Ureter (tissue), 1 donor: ENCODE measurements at places on chromosomes 16 and 17. TPM values are rescaled to one million over a fixed set of nuclear protein-coding genes. Genes with fewer than 3 reads are reported as not detected.

DNA sequence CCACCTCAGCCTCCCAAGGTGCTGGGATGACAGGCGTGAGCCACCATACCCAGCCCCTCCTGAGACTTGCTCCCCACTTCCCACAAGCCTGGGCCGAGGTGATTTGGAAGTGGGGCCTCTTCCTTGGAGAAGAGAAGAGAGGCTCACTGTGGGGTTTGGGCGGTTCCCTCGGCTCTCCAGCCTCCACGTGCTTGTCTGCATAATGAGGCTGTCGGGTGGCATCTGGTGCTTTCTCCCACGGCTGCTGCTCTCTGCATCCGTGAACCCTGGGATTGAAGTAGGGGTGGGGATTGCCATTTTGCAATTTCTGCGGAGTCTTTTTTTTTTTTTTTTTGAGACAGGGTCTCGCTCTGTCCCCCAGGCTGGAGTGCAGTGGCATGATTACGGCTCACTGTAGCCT, 101.4 kb downstream of the RAP1GAP2 start:
- no peak for DNase-seq

GRCh38 chr16:46649588-46650253, 28.5 kb upstream of the SHCBP1 start:
- no peak for DNase-seq

Gene UBALD2
- total RNA-seq = 89.1 TPM

DNA sequence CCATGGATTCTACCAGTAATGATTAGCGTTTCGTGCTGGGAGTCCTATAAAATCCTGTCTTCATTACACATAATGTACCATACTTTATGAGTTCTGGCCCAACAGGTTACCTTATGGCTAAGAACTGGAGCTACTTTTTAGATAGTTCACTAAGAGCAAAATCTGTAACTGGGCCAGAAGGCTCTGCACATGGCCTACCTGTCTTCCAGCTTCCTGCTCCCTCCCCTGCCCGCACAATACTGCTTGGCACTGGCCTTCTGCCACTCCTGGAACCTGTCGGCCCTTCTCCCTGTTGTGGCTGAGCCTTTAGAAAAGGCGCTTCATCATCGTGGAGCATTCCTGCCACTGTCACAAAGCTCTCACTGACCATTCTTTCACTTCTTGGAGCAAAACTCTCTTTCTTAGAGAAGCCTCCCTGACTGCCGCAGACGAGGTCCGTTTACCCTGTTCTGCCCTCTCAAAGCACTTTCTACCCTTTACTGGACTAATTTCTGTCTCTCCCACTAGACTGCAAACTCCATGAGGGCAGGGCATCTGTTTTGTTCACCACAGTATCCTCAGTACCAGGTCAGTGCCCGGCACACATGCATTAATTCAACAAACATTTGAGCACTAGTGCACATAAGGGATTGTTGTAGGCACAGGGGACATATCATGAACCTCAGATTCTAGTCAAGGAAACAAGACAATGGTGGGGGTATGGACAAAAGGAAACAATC, 116.5 kb downstream of the PARN start:
- no peak for DNase-seq

DNA sequence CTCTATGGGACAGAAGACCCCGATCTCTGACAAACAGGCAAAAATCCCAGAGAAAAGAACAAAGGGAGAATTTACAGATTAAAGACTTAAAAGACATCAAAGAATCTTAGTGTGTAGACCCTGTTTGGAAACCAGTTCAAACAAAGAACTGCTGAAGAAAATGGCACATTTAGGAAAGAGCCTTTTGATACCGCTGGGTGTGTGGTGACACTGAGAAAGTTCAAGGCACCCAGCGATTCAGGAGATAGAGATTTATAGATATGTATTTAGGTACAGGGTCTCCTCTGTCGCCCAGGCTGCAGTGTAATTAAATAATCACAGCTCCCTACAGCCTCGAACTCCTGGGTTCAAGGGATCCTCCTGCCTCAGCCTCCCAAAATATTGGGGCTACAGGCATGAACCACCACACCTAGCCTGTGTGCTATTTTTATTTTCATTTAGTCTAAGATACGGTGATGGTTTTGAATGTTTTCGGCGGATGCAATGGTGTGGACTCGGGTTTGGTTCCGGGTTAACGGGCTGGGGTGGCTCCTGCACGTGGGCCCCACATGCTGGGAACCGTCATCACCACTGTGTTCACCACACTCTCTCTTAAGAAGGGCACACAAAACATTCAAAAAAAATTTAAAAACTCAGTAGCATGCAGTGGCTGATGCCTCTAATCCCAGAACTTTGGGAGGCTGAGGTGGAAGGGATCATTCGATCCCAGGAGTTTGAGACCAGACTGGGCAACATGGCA, 114.0 kb downstream of the ZNF778 start:
- no peak for DNase-seq

- DNase-seq = no peak
These were observed 19.2 kb downstream of the HNF1B start for GRCh38 chr17:37725601-37726146.

Gene ZNF75A
- 36.7 TPM for total RNA-seq

Gene SLC2A4
- total RNA-seq = 11.2 TPM

Gene XAF1
- 55.0 TPM for total RNA-seq

GRCh38 chr16:35196313-35196712, 1736.9 kb downstream of the TP53TG3F start:
- no peak for DNase-seq

Gene LRRC37A
- 7.7 TPM for total RNA-seq

Gene DPEP3
- not detected for total RNA-seq

GRCh38 chr17:55496094-55496881, 15.0 kb downstream of the SMIM36 start:
- no peak for DNase-seq

DNA sequence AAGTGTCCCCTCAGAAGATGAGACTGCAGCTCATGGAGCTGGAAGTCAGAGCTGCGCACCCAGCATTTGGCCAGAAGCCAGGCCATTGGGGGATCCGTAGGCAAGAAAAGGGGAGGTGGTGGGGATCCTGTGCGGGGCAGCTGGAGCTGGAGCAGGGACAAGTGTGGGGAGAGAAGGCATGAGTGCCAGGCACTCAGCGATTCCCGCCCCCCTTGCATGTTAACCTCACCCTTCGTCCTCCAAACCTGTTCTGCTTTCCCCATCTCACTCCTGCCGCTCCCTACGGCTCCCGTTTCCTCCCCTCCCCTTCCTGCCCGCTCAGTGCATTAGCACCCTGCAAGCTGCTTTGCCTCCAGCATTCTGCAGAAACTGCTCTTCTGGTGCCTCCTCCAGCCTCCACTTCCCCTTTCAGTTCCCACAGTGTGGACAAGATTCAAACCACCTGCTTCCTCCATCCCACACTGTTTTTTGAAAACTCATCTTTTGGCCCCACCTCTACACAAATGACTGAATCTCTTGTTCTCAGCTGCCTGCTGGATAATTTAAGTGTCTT, 5.6 kb downstream of the ALOX15 start:
- no peak for DNase-seq

GRCh38 chr16:66266436-66267291, 99.8 kb upstream of the CDH5 start:
- DNase-seq = peak; percentile 58

Gene C16orf46
- not detected for total RNA-seq

DNA sequence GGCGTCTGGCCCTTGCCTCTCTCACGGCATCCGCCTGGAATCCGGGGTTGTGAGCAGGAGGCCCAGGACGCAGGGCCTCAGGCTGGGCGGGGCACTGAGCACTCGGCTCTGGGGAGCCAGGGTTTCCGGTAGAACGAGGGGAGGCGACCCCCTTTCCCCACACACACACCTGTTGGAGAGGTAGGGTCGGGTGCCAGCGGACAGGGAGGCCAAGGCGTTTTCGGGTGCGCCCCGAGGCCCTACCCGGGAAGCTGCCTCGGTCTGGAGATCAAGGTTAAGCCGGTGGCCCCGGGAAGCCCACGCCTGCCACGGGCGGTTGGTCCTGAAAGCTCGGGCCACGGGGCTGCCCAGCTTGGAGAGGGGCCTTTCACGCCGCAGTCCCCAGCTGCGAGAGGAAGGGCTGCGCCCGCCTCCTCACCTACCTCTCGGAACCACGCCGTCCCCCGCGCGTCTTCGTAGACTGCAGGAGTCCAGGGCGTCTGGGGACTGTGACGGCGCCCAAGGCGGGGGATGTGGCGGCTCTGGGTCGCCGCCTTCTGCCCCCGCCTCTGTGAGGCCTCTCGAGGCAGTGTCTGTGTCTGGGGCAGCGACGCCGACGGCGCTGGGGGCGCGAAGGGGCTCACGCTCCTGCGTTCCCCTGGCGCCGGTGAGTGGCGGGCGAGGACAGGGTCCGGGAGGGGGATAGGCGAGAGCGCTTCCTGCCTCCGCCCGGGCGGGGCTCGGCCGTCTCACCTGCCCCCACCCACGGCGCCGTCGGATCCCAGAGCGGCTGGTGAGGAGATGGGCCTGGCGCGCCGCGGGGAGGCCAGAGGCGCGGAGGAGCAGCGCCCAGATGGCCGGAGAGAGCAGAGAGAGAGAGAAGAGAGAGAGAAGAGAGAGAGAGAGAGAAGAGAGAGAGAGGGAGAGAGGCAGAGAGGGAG, 20.3 kb upstream of the HOXB9 start:
- no peak for DNase-seq

Gene ULK2
- total RNA-seq = 17.3 TPM

DNA sequence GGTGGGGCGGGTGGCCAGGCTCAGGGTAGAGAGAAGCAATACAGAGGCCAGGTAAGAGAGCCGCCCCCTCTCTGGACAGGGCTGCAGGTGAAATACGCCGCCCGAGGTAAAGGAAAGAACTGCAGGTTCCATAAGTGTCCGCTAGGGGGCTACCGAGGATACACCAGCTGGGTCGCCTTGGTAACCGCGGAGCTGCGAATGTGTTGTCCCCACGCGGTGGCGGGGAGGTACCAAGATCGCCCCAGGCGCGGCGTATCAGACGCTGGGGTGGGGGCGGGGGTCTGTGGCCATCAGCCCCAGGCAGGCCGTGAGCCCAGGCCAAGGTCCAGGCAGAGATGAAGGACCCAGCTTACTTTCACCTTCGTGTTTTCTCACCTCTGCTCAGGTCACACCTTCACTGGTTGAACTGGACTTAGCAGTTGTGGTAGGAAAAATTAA, 18.4 kb upstream of the ZFP90 start:
- peak; percentile 84 for DNase-seq

Gene TMC8
- 18.2 TPM for total RNA-seq

GRCh38 chr17:59696682-59697277, 10.4 kb downstream of the PTRH2 start:
- DNase-seq = no peak

DNA sequence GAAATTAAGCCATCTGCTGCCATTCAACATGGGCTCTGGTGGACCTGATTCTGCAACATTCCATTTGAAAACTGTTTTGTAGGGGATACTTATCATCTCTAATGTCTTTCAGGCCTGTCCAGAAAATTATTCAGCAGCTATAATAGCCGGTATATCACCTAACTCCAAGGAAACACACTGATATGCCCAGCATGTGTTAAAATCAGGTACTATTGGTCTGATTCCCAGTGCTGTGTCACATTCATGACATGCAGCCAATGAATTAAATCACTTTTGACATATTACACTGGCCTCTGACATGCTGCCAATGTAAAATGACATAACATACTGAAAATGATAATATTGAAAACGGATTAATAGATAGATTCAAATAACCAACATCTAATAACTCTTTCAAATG, 60.5 kb upstream of the IRX5 start:
- DNase-seq = no peak

DNA sequence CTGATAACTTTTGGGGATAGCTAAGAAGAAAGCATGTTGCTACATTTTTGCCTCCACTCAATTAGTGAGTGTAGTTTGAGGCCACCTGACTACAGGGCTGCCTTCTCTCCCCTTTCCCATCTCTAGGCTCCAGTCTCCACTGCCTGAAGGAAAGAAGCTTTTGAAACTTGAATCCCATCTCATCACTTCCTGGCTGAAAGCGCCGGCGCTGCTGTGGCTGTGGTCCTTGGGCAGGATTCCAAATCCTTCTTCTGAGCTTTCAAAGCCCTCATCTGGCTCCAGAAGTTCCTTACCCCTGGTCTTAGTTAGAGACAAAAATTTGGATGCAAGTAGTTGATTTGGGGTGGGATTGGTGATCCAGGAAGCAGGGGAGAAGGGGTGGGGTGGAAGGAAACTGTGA, 119.4 kb downstream of the FOXL1 start:
- DNase-seq = no peak

Gene CLEC16A
- 38.8 TPM for total RNA-seq

DNA sequence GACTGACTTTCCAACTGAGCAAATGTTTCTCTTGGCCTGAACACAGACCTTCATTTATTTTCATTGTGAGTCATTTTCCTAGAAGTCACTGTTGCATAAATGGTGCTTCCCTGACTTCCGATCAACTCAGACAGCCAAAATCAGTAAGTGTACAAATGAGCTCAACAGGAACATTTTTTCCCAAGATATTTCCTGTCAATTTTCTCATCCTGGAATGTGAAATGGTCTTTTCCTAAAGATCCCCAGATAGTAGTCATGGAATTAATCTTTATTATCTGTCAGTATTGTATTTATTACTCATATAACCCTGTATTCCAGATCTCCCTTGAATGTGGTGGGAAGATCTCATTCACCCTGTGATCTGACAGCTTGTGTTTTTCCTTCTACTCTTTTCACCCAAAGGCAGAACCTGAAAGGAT, 360.3 kb upstream of the KIF2B start:
- no peak for DNase-seq

Gene GPRC5B
- 23.2 TPM for total RNA-seq

Gene MSI2
- 230 TPM for total RNA-seq

DNA sequence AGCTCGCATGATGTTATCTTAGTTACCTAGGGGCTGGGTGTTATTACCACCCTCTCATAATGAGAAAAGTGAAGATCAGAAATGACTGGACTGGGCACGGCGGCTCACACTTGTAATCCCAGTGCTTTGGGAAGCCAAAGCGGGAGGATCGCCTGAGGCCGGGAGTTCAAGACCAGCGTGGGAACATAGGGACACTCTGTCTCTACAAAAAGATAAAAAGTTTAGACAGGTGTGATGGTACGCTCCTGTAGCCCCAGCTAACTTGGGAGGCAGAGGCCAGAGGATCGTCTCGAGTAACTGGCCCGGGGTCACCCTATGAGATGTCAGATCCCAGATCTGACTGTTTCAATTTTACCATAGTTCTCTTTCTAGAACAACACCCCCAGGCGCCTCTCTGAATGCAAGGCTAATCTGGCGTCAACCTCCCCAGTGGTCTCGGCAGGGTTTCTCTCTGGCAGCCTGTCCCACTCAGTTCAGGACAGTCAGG, 1.9 kb upstream of the CCDC102A start:
- DNase-seq = no peak

DNA sequence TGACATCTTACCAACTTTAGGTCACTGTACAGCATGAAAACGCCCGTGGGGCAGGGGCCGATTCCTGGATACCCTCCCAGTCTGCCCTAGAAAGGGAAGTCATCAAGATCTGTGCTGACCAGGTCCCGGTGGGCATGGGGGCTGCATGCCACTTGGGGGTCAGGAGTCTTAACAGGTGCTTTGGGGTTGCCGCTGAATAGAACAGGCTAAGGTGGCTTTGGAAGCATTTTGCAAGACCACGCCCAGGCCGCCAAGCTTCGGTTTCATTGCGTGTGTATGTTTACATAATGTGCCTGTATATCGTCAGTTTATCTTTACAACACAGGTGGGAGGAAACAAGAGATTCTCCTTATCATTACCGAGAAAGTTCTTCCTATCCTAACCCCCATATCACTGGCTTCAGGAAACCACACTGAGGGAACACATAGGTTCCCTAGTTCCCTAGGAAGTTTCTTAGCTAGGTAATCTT, 13.3 kb upstream of the USP36 start:
- no peak for DNase-seq

GRCh38 chr16:46688101-46688653, 801 bp downstream of the VPS35 start:
- peak; percentile 66 for DNase-seq

- DNase-seq = peak; percentile 94
These were observed at the start of gene FBF1 for GRCh38 chr17:75940727-75941441. Gene FBF1 (minus strand): TSS chr17:75941042. CDS start chr17:75938149, 2,893 bp downstream.

GRCh38 chr17:39231591-39232551, 6.1 kb upstream of the STAC2 start:
- DNase-seq = no peak

Gene WDR59
- 111 TPM for total RNA-seq
